DMS153 (cell line): ENCODE measurements at places on chromosomes 16 and 17.

GRCh38 chr16:9008601-9009260 lies 45.0 kb upstream of the USP7 start:
- peak; percentile 14 for DNase-seq

DNA sequence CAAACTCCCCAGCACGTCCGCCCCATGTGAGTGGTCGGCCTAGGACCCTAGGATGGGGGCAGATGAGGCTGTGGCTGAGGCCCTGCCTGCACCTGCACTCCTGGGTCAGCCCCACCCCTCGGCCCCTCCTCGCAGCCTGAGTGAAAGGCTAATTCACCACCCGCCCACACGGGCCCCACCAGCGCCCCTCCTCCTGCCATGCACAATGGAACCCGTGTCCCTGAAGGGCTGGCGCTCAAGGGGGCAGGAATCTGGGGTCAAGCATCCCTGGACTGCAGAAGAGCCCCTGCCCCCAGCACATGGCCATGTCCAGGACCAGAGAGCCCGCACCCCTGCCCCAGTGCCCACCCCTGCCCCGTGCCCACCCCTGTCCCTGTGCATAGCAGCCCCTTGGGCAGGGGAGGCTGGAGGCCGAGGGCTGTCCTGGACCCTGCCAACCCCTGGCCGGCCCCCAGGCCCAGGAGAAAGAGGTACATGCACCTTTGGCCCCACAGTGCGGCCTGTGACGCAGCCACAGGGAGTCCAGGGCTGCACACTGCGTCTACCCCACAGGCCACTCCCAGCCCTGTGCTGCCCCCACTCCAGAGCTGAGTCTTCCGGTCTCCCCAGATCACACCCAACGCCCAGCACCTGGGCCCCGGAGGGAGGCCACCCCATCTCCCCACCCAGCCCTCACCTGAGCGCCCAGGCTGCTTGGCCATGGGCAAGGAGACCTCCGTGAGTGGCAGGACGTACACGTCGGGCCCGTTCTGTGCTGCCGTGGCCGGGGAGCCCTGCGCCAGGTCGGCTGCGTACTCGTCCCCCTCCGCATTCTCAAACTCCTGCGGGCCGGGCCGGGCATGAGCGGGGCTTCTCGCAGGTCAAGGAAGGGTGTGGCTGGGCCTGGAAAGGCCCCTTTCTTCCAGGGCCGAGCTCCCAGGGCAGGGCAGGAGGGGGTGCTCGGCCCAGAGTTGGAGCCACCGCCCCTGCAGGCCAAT lies 34.6 kb upstream of the PVALEF start:
- DNase-seq = no peak

DNA sequence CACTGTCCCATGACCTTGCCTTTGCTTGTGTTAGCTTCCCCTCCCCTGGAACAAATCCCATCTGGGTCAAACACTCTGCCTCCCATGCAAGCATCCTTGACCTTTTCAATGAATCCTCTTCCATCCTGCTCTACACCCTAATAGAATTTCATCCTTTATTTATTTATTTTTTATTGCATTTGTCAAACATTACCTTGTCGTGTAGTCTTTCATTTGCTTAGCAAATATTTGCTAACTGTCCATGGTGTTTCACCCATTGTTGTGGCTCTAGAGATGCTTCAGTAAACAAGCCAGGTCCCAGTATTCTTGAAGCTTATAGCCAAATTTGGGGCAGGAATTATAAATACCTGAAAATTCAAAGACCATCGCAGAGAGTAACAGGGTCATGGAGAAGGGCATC lies 51.0 kb upstream of the MRTFB start:
- peak; percentile 83 for DNase-seq

DNA sequence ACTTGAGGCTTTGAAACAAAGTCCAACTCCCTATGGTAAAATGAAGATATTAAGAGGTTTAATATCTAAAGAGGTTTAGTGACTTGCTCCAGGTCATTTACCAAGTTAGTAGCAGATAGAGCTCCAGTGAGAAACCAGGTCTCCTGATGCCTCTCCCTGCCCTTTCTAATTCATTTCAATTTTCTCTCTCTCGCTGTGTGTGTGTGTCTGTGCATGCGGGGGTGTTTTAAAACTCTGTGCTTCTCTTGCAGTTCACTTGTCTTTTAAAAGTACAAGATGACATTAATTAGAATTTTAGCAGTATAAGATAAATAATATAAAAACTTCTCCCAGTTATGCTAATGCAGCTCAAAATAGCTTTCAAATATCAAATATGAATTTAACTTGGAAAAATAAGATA lies 8.2 kb upstream of the ZP2 start:
- DNase-seq = no peak

- DNase-seq = no peak
Measured at GRCh38 chr17:2396192-2396567, 4.7 kb downstream of the MNT start.

GRCh38 chr16:69818891-69819545 lies 56.9 kb downstream of the WWP2 start:
- no peak for DNase-seq

DNA sequence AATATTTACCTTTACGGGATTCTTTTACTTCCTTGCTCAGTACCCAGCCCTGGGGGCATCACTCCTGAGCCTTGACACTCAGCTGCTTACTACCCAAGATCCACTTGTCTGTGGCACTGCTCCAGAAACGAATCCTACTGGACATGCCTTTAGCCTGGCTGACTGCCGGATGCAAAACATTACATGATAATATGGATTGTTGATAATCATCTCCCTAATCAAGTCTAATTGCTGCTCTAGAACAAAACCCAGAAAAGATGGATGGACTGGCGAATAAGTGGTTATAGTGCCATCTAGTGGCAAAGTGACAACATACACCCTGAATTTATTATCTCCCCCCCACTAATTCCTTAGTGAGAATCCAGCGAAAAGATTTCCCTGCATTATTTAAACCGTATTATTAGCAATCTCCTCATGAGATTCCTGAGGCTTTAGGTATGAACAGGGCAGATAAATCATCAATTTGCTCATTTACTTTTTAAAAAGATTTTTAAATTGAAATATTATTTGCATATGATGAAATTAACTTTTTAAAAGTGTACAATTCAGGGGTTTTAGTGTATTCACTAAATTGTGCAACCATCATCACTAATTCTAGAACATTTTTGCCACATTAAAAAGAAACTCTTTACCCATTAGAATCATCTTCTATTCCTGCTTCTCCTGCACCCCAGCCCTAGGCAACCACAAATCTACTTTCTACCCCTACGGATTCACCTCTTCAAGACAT lies 61.6 kb downstream of the RGS9 start:
- peak; percentile 26 for DNase-seq

GRCh38 chr16:81445143-81445961 lies 744 bp downstream of the CMIP start:
- DNase-seq = no peak

- DNase-seq = no peak
Measured at GRCh38 chr16:81185416-81185815, 53.1 kb upstream of the BCO1 start.

GRCh38 chr16:14485121-14485551 lies 144.9 kb downstream of the PARN start:
- DNase-seq = no peak

DNA sequence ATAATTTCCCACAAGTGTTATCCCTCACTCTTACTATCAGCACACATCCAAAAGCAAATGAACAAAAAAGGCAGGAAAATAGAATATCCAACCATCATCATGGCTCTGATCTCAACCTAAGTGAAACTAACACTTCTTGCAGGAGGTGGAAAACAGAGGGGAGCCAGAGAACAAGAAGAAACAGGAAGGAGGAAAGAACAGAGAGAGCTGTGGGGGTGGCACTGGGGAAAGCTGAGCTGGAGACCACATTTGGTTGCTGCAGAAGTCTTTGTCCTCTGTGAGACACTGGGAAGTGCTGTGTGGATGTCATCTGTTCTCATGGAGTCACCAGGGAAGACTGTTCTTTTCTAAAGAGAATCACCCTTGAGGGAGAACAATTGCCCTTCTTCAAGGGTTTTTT lies 34.7 kb downstream of the GRB7 start:
- DNase-seq = no peak

DNA sequence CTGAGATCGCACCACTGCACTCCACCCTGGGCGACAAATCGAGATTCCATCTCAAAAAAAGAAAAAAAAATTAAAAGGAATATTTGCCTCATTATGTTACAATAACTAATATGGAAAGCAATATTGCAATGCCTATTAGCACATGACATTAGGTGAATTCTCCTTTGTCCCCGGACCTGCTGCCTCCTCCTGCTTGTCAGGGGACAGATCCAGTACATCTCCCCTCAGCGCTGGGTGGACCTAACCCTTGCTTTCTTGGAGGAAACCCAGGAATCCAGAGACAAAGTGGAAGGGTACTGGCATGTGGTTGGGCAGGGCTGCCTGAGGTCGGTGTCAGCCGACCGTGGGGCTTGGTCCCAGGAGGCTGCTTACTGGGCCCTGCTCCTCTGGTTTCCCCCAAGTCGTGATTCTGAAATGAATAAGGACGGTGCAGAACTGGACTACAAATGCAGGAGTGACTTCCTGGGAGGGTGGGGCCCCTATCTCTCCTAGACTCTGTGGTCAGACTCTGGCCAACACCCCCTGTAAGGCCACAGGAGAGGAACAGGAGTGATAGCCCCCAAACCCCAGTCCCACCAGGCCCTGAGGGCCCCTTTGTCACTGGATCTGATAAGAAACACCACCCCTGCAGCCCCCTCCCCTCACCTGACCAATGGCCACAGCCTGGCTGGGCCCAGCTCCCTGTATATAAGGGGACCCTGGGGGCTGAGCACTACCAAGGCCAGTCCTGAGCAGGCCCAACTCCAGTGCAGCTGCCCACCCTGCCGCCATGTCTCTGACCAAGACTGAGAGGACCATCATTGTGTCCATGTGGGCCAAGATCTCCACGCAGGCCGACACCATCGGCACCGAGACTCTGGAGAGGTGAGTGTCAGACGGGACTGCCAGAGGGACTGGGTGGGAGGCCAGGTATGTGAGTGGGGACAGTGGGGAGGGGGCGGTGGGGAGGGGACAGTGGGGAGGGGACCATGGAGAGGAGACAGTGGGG lies at the start of gene HBZ:
TSS of gene HBZ (plus strand) at position 504 of the 988 bp plus-strand sequence. CDS start at position 770, 266 bp downstream.
- no peak for DNase-seq

GRCh38 chr17:34892461-34893249 lies 68.6 kb downstream of the CCT6B start:
- DNase-seq = peak; percentile 1

GRCh38 chr17:35089586-35090296 lies 26.2 kb upstream of the RFFL start:
- DNase-seq = no peak

DNA sequence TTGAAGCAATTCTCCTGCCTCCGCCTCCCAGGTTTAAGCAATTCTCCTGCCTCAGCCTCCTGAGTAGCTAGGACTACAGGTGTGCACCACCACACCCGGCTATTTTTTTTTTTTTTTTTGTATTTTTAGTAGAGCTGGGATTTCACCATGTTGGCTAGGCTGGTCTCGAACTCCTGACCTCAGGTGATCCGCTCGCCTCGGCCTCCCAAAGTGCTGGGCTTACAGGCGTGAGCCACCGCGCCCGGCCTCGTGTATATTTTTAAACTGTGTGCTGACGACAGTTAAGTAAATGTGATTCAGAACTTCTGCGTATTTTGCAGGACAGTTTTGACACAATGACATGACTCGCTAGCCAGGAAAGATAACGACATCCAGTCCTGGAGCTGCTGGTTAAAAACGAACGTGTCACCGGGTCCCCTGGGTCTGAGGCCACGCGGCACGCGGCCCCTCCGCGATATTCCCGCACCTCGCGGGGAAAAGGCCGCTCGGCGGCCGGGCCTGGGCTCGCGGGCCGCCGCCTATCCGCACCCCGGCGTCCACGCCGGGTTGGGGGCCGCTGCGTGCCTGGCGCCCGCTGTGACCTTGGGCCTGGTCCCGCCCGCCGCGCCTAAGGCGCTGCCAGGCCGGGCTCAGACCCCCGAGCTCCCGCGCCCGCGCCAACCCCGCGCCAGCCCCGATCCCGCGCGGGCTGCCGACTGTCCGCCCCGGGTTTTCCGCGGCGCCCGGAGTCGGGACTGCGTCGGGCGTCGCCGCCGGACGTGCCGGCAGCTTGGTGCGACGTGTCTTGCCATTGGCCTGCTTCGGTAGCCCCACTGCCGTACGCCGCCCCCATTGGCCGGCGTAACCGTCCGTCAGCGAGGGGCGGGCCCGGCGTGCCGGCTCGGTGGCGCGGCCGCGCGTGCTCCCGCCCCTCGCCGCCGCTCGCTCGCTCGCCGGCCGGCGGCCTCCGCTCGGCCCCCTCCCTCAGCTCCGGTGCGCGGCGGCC lies at the start of gene FOXK2:
TSS of gene FOXK2 (plus strand) at position 907 of the 985 bp plus-strand sequence. CDS start 157 bp downstream, outside the sequence.
- DNase-seq = peak; percentile 86

- DNase-seq = peak; percentile 9
Measured at GRCh38 chr17:35244341-35245195, 1.7 kb downstream of the SLFN5 start.
